ENCODE measurements at places on chromosomes 3 and 15. TPM values are rescaled to one million over a fixed set of nuclear protein-coding genes. Genes with fewer than 3 reads are reported as not detected.

The MAP1A gene
- 1.6 TPM for total RNA-seq

The SERPINI1 gene
- 8.0 TPM for total RNA-seq

The MSL2 gene
- 35.6 TPM for total RNA-seq

The PIK3R4 gene
- 26.1 TPM for total RNA-seq

The CCNB2 gene
- total RNA-seq, result 67.6 TPM

The HTR3E gene
- not detected for total RNA-seq

The IL17RD gene
- 3.5 TPM for total RNA-seq

The ATP8B4 gene
- not detected for total RNA-seq

The MED12L gene
- total RNA-seq, result 2.8 TPM

DNA sequence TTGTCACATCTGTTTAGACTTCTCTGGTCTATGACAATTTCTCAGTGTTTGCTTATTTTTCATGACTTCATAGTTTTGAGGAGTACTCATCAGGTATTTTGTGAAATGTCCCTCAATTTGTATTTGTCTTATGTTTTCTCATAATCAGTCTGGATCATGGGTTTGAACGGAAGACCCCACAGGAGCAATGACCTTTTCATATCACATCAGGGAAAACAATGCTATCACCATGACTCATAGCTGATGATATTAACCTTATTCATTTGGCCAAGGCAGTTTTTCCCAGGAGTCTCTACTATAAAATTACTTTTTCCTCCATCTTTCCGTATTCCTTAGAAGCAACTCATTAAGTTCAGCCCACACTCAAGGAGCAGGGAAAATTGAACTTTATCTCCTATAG lies 32.7 kb downstream of the AADACL2 start:
- no peak for DNase-seq

- DNase-seq, result no peak
These were observed 29.7 kb downstream of the GNB5 start for GRCh38 chr15:52161406-52161966.

DNA sequence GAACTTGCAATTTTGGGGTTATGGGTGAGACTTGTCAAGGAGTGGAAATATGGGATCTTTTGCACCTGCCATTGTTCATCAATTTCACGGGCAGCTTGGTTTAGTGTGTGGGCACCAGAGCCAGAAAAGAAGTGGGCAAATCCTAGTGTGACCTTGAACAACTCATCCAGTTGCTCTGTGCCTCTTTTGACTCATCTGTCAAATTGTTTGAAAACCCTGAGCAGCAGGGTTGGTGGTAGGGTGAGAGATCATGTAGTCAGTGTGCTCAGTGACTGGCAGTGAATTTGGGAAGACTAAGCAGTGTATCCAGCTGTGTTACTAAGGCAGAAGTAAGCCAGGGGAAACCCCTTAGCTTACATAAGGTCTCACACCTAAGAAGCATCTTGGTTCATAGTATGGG lies 293.0 kb upstream of the TRIM42 start:
- no peak for DNase-seq

- no peak for DNase-seq
These were observed 716.2 kb downstream of the DIPK2A start for GRCh38 chr3:144687862-144688261.

DNA sequence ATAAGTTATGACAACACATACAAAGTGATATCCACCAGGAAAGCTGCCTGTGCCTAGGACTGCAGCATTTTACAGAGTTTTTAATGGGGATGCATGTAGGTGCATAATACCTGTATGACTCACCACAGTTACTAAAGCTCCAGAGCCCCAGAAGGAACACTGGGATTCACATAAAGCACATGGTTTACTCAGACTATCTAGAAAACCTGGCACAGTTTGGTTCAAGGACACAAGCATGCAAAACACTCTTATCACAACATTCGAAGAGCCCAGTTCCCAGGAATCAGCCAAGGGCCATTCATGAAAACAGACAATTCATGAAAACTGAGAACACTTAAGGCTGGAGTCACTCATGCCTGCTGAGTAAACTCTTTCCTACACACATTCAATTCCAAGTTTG lies 261.0 kb downstream of the PYDC2 start:
- no peak for DNase-seq

GRCh38 chr3:100044369-100044768 lies 69.9 kb downstream of the FILIP1L start:
- DNase-seq, result no peak

GRCh38 chr15:77603611-77604336 lies 28.9 kb downstream of the LINGO1 start:
- no peak for DNase-seq

DNA sequence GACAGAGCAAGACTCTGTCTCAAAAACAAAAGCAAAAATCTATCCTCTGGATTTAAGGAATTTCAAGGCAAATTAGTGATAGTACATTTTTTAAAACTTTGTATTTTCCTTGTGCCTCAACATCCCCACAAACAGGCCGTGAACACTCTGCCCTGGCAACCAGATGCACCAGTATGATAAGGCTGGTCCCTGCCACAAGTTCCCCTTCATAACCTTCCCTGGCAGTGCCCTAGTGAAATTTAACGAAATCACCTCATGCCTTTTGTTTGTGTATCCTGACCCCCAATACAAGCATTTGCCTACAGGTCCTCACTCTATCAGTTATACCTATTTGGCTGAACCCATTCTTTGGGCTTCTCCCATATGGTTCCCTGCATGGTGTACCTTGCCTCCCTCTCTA lies 107.4 kb upstream of the FLNB start:
- no peak for DNase-seq

DNA sequence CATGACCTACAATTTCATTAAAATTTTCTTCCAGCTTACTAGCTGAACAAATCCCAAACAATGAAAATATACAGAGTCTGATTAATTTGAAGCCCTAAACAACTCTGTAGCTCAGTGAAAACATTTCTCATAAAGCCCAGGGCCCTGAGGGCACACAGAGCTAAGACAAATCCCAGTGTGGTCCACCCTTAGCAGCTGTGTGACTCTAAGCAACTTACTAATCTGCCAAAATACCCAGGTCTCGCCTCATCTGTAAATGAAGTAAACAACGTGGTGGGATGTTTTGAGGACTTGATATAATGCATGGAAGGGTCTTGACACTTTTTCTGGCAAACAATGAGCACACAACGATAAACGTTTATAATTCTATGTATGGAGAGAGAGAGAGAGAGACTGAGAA lies 158.4 kb downstream of the FHIT start:
- DNase-seq, result no peak

GRCh38 chr15:92394309-92395097 lies 822 bp downstream of the ST8SIA2 start:
- DNase-seq, result no peak
